Epithelial cell of proximal tubule (primary cell): ENCODE measurements at places on chromosomes 16 and 17.

DNA sequence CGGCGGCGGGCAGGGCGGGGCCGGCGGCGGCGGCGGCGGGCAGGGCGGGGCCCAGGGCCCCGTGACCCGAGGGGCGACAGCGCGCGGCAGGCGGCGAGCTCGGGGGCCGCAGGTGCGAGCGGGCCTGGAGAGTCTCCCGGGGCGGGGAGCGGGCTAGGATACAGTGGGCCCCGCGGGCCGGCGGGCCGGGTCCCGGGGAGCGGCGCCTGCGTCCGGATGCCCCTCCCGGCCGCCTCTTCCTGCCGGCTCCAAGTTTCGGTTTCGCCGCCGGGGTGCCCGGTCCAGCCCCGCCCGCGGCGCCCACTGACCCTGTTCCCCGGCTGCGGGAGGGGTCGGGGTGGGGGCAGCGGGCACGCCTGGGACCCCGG is at the start of gene RNF213:
Gene RNF213, plus strand, starts transcription at position 62 of the 368 bp plus-strand sequence. CDS start 2,830 bp downstream, outside the sequence.
- DNase-seq, result no peak

- DNase-seq, result no peak
These were observed 3.1 kb upstream of the TPPP3 start for GRCh38 chr16:67396159-67397035.

DNA sequence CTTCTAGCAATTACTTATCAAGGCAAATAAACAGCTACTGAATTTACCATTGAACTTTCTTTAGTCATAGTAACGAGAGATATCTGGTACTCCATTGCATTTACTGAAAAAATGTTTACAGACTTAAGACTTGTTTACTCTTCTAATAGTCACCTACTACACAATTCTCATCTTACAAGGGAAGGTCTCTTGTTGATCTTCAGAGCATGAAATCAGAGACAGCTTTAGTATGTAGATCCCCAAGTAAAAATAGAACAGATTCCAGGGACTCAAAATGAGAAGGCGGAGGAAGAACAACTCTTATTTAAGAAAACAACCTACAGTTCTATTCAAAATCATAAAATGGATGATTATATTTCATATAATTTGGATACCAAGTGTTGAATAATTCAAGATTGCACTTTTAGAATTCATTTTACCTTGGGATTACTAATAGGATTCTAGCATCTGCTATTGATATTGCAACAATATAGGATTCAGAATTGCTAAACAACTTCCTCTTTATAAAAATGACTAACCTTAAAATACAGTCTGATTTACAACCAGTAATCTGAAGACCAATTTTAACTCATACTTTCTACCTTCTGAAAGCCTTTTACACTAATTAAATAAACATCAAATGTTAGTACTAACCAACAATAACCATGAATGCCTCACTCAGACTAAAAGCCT is 20.8 kb downstream of the UBE2G1 start:
- DNase-seq, result no peak

DNA sequence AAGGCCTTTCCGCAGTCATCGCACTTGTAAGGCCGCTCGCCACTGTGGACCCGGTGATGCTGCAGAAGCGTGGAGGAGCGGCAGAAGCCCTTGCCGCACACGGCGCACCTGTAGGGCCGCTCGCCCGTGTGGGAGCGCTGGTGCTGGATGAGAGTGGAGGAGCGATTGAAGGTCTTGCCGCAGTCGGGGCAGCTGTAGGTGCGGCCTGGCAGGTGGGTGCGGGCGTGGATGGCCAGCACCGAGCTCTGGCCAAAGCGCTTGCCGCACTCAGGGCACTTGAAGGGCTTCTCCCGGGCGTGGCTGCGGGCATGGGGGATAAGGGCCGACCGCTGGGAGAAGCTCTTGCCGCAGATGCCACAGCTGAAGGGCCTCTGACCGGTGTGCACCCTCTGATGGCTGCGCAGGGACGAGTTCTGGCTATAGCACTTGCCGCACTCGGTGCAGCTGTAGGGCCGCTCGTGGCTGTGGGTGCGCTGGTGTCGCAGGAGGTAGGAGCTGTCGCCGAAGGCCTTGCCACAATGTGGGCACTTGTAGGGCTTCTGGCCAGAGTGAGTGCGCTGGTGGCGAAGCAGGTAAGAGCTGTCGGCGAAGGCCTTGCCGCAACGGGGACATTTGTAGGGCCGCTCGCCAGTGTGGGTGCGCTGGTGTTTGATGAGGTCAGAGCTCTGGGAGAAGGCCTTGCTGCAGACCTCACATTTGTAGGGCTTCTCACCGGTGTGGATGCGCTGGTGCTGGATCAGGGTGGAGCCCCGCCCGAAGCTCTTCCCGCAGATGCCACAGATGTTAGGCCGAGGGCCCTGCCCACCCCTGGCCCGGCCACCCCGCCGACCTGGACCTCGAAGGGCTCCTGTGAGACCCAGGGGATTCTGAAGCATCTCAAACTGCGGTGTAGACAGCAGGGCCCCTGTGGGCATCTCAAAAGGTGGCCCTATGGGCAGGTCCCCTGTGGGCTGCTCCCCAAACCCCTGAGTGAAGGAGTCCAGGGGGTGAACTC is 1.5 kb downstream of the ZNF768 start:
- DNase-seq, result no peak

DNA sequence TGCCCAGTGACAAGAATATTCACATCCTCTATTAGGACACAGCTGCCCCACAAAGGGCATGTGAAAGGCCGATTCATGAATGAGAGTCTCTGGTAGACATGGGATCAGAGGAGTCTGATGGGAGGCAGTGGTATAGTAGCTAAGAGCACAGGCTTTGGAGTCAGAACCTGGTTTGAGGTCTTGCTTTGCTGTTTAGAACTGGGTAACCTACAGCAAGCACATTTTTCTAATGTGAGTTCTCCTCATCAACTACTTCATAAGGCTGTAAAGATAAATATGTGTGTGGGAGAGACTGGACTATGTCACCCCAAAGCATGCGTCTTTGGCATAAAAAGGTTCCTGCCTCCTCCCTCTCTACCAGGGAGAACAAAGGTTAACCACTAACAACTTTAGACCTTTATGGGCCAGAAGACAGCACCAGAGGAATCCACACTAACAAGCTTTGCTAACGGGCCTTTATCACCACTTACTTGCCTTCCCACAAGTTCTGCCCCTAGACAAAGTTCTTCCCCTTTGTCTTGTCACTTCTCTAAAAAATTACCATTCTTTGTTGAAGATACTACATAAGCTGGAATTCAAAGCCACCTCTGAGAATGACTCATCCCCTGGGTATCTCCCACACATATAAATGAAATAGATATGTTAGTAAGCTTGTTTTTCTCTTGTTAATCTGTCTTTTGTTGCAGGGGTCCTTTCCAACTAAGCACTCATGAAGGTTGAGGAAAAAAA is 21.1 kb downstream of the CDR2 start:
- DNase-seq, result peak; percentile 76

GRCh38 chr17:41527063-41528023 is 765 bp downstream of the KRT19 start:
- no peak for DNase-seq

- no peak for DNase-seq
These were observed 725 bp upstream of the SPHK1 start for GRCh38 chr17:76383546-76384221.

DNA sequence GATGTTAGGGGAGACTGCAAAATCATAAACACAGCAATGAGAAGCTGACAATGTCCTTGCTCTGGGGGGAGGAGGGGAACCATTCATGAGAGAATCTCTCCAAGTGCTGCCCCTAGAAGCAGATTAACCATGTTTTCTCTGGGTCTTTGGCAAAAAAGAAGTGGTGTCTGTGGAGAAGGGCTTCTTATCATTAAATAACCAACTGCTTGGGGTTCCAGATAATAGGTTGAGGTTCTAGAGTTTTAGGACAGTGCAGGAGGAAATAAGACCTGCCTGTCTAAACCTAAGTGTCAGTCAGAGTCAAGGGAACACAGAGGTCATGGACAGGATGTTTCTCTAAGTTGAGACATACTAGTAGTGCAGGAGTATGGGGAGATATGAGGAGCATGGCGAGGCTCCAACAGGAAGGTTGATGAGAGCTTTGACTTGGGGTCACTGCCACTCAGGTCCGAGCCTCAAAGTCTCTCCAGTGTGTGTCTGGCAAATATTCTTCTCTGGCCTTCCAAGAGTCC is 5.1 kb upstream of the ANKS4B start:
- DNase-seq, result no peak

DNA sequence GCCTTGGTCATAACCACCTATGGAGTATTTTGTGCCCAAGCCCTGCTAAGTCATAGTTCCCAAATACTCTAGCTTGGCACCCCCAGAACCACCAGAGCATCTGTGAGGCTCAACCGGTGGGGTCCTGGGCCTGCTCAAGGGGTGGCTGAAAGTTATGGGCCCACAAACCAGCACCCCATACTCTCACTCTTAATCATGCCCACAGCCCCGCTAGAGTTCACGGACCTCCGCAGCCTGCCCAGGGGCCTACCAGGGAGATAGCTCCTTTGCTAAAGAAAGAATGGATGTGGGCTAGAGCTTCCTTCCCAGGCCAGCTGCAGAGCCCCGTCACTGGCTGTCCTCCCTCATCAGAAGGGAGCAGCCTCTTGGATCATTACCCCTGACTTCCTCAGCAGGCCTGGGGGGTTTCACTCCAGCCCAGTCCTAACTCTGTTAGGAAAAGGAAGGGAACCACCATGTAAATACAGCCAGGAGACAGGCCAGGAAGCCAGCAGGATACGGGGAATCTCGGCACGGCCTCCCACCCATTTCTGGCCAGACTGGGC is 1.4 kb downstream of the GIT1 start:
- no peak for DNase-seq

- DNase-seq, result peak; percentile 51
These were observed 43.7 kb upstream of the GOSR1 start for GRCh38 chr17:30433514-30433913.

GRCh38 chr16:52069866-52070265 is 477.1 kb downstream of the TOX3 start:
- no peak for DNase-seq

GRCh38 chr17:34499576-34499975 is 79.8 kb upstream of the TMEM132E start:
- DNase-seq, result peak; percentile 3

- DNase-seq, result no peak
These were observed 21.5 kb downstream of the MBTD1 start for GRCh38 chr17:51238255-51238887.

GRCh38 chr17:38431346-38432145 is 3.3 kb downstream of the ARHGAP23 start:
- no peak for DNase-seq

GRCh38 chr16:144797-145252 is 6.4 kb upstream of the NPRL3 start:
- DNase-seq, result no peak

DNA sequence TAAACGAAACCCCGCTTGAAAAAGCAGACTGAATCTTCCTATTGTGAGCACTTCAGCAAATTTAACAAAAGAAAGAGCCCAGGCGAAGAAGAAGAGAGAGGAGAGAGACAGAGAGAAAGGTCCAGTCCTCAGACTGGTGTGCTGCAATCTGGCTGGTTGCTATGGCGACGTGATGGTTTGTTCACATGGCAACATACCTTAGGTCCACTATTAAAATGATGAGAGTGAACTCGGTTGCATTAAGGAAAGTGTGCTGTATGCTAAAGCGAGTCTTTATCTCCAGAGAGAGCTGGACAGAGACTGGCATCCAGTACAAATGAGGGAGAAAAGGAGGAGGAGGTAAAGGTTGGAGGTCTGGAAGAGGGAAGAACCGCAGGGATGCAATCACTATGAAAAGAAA is 271.8 kb upstream of the ZFHX3 start:
- DNase-seq, result no peak

DNA sequence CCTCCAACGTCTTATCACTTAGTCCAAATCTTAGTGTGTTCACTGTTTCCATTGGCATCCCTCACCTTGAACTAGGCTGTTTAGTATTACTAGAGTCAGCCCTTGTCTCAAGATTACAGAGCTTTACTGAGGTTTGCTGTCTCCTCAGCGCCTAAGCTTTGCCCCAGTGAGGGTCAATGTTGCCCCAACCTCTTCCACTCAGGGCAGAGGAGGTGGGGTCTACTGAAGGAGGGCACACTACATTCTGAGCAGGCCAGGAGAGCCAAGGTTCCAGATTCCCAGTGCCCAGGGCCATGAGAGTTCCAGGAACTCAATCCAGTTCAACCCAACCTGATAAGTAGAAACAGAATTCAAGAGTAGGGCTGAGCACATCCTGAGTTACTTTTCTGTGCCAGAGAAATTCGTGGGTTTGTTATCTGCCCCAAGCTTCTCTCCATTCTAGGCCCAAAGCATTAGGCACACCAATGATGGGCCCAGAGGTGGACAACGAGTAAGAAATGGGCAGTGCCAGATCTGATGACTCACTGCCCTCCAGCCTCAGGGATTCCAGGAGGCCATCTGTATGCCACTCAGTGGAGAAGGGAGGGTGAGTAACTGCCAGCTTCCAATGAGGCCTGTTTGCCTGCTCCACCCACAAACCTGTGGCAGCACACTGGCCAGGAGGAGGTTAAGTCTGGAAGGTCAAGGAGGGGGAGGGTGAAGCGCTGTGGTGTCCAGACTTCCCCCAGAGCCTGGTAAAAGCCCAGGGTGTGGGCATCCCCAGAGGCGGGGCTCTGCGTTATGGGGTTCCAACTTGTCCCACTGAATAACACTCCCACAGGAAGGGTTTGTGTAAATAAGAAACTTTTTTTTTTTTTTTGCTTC is 8.2 kb downstream of the TUBG2 start:
- DNase-seq, result peak; percentile 61

DNA sequence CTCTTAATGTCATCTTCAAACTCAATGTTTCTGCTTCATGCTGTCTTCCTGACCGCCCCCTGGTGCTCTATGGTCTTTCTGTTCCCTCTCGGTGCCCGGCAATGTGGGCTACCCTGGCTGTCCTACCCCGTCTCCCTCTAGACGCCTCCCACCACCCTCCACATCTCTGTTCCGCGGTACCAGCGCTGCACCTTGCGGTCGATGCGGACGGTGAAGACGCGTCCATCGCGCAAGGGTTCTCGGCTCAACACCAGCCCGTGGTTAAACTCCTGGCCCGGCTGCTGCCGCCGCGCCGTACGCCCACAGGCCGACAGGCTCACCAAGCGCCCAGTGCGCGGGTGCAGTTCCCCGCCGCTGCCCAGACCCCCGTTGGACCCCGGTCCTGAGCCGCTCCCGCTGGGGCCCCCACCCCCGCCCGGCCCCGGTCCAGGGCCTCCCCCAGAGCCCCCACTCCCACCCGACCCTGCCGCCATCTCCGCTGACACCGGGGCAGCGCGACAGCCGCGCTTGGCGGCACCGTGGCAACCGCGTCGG is at the start of gene NEURL4:
Gene NEURL4, minus strand, starts transcription at position 496 of the 534 bp plus-strand sequence. Its CDS starts 23 bp downstream, at position 473.
- DNase-seq, result no peak

DNA sequence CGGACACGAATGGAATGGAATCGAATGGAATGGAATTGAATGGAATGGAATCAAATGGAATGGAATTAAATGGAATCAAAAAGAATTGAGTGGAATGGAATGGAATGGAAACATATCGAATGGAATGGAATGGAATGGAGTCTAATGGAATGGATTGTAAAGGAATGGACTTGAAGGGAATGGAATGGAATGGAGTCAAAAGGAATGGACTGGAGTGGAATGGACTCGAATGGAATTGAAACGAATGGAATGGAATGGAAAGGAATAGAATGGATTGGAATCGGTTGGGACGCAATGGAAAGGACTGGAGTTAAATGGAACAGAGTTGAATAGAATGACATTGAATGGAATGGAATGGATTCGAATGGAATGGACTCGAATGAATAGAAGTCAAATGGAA is 486.9 kb upstream of the WSB1 start:
- DNase-seq, result no peak

- DNase-seq, result no peak
These were observed 16.2 kb downstream of the CDC27 start for GRCh38 chr17:47172696-47173565.

GRCh38 chr17:78532311-78532710 is 44.9 kb downstream of the DNAH17 start:
- DNase-seq, result no peak
